Adipocyte (in vitro differentiated cells): ENCODE measurements at places on chromosomes 5 and 9.

DNA sequence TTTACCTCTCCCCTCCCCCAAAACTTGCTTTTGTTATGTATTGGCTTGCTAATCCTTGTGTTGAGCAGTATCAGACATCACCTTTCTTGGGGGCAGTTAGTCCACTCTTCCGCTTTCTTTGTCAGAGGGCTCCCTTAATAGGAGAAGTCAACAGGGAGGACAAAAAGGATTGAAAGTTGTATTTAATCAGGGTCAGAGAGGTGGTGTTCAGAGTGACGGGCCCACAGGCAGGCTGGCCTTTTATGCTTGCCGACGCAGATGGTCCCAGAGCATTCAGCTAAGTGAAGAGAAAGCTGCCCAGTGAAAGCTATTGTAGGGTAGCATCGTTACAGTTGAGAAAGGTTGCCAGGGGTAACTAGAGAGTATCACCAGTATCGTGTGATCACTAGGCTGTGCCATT is 131.1 kb downstream of the ZCCHC7 start:
- no peak for DNase-seq

- DNase-seq, result no peak
Measured at GRCh38 chr5:104754311-104754995, 1191.9 kb upstream of the NUDT12 start.

DNA sequence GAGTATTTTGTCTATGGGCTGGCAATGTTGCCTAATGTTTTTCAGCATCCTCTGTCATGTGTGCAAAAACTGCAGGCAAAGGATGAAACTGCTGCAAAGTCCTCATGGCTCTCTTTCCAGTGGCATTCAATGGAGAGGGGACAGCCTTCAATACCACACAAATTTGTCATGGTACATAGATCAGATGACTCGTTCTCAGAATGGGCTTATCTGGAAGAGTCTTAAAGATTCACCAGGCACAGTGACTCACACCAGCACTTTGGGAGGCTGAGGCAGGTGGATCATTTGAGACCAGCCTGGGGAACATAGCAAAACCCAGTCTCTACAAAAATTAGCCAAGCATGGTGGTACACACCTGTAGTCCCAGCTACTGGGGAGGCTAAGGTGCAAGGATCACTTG is 5.3 kb downstream of the CDKN2AIPNL start:
- no peak for DNase-seq

DNA sequence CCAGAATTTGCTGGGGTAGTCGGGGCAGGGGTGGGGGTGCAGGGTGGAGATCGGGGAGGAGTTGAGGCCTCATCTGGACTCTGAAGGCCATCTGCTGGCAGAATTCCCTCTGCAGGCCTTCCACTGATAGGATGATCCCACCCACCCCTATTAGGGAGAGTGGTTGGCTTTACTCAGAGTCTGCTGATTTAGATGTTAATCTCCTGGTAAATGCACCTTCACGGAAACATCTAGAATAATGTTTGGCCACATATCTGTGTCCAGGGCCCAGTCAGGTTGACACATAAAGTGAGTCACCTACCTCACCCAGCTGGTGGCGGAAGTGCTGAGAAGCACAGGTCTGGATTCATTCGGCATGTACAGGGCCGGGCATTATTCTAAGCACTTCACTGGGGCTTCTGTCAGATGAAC is 50.0 kb downstream of the DAPK1 start:
- no peak for DNase-seq

GRCh38 chr5:178125253-178125906 is 5.4 kb upstream of the RMND5B start:
- DNase-seq, result no peak

DNA sequence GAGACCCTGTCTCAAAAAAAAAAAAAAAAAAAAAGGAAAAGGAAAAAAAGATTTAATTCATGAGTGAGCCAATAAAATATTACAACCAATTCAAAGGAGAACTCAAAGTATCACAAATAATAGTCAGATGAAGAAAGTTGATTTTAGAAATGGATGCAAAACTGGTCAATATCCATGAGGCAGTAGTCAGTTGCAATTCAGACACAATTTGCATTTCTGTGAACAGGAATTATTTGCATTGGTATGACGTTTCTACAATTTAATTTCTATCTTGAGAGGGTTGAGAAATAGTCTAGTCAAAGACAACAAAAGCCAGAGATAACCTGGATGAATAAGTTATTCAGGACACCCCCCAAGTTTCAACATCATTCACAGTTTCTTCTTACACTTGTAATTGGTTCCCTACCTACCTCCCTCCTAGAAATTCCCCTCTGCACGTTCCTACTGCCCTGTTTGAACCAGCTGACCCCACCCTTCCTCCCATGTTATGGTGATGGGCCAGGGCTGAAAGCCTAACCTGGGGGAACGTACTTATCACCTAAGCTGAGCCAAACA is 28.6 kb upstream of the CDKN2AIPNL start:
- no peak for DNase-seq

DNA sequence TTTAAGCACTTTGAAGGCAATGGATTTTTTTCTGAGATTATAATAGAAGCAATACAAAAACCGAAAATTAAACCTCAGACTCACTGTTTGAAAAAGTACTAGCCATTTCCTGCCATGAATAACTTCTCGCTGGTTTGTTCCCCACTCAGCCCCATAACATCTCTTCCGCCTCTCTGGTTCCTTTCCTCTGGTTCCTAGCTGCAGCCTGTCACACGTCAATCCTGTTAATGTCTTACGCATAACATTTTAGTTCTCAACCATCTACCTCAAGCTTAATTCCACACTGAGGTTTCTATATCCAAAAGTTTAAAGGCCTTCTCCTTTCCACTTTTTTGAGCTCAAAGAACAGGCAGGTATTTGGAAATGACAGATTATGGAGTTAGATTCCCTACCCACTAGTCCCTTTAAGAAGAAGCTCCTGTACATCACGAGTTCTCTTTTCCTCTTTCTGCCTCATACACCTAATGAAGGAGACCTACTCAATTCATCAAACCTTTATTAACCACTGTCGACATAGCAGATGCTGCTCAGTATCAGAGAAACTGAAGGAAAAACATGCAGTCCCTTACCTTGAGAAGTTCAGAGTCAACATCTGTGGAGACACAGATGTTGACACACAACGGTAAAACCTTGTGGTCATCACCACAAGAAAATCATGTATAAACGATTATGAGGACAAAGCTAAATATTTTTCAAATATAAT is 243.0 kb upstream of the PTGER4 start:
- no peak for DNase-seq

- DNase-seq, result no peak
Measured at GRCh38 chr5:167973126-167973525, 318.3 kb upstream of the WWC1 start.

GRCh38 chr9:78103971-78104433 is 72.4 kb upstream of the GNAQ start:
- DNase-seq, result no peak

DNA sequence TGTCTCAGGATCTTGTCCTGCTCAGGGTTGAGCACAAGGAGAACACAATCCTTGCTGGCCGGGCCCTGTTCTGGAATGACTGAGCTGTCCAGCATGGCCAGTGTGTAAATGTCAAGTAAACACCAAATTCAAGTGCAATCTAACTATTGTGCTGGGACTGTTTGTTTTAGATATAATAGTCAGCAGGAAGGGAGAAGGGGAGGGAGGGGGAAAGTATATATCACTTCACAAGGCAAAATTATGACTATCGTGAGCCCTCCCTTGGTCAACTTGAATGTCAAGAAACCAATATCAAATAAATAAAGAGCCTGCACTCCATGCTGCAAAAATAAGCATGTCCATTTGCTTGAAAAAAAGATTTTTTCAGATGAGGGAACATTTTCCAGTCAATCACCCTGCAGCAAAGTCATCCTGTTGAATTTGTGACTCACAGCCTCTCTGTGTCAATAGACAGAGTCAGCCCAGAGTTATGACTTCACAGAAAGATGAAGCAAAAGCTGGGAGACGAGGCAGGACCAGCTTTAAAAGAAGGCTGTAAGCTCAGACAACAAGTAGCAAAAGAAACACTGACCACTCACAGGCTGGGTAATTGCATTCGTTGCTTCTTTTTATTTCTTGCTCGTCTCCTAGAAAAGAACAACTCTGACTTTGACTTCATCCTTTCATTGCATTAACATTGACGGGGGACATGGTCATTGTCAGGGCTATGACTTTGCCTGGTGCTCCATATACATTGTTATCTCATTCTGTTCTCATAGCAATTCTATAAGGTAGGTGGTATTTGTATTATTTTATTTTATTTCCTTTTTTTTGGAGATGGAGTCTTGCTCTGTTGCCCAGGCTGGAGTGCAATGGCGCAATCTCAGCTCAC is 15.3 kb upstream of the KLF4 start:
- peak; percentile 92 for DNase-seq

DNA sequence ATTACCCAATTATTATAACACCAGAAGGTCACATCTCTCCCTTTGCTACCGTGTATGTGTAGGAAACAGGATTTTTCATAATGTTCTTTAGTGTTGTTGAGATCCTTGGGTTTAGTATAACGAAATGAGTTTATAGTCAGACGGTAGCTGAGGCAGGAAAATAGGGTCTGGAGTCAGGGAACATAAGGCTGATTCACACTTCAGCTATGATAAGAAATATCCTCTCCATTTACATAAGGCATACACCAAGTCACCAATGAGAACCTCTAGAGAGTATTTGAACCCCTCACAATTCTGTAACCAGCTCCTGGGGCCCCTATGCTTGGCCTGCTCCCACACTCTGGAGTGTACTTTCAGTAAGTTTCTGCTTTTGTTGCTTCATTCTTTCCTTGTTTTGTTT is 58.9 kb upstream of the ANKH start:
- peak; percentile 24 for DNase-seq

DNA sequence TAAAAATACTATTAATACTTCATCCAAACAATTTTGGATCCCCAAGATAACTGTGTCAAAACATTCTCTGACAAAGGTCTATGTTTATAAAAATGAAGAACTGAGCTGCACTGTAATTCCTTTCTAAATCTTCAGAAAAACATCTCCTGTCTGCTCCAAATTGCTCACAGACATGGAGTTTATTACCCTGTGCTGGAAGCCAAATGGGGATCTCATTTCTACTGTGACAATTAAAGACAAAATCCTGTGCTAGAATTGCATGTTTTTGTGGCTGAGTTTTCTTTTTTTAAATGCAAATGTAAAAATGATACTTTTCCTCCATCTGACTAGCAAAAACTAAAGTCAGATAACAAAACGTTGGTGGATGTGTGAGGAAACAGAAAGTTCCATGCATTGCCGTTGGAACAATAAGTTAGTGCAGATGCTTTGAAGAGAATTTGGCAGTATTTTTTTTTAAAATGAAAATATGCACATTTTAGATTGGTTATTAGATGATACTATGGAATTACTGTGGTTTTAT is 93.5 kb downstream of the GNA14 start:
- DNase-seq, result peak; percentile 9

DNA sequence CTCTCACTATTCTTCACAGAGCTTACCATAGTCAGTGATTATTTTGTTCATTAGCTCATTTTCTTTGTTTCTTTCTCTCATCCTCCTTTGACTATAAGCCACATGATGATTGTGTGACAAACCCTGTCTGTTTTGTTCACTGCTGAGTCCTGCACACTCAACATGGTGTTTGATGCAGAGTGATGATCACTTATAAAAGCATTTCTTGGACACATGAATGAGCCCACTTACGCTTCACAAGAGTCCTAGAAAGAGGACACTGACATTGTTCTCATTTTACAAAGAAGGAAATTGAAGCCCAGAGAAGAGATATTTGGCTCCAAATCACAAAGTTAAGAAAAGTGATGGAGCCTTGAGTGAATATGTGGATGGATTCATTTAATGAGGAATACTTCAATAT is 13.4 kb downstream of the ABLIM3 start:
- DNase-seq, result no peak

GRCh38 chr5:79014631-79015030 is 29.5 kb upstream of the ARSB start:
- no peak for DNase-seq

DNA sequence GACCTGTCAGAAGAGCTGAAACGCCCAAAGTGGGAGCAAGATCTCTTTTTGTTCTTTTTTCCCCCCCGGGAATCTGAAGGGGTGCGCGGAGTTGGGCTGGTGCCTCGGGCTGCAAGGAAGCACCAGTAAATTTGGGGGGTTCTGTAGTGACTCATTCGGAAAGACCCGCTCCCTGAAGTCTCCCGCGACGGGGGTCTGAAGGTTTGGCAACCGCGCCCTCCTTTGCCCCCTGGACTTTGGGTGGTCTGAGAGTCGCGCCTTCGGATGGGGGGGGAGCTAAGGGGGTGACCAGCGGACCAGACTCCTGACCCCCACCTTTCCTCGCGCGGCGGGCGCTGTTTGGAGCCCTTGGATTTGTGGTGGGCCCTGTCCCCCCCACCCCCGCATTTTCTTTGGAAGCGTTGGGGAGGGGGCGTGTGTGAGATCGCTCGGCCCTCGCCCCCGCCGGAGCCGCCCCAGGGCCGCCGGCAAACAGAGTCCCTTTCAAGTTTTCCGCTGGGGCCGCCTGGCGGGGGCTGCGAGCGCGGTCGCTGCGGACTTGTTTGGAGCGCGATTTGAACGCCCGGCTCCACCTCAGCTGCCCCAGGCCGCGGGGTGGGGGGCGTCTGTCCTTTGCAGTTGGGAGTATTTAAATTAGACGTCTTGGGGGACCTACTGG is 2.0 kb downstream of the CXXC5 start:
- DNase-seq, result peak; percentile 76

DNA sequence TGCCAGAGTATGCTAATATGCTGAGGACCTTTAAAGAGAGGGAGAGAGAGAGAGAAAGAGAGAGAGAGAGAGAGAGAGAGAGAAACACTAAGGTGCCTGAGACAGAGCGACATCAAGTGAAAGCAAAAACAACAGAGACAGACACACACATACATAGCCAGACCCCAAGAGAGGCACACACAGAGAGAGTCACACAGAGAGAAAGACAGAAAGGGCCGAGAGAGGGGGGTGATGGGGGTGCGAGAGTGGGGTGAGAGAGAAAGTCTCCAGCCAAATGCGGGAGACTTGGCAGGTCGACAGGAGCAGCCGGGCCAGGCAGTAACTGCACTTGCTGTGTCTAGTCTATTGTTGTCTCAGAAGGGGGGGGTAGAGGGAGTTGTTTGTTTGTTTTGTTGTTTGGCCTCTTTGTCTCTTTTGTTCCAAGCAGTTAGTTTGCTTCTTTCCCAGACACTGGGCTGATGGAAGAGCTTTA is 30.1 kb upstream of the NFIB start:
- no peak for DNase-seq

DNA sequence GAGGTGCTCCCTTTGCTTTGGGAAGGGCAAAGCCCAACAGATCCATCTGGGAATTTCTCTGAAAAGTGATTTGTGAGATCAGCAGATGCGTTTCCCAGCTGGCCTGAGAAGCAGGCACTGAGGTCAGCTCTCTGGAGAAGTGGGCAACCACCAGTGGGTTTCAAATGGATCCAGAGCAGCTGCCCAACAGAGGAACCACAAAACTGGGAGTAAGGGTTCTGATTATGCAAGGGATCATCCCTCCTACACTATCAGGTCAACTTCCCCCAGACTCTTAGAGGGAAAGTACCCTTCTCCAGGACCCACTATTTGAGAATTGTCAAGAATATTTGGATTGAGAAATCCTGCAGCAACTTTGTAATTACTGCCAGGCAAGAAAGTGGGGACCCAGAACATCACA is 21.7 kb downstream of the CCL28 start:
- no peak for DNase-seq
